ENCODE measurements at places on chromosomes 4 and X. TPM values are rescaled to one million over a fixed set of nuclear protein-coding genes. Genes with fewer than 3 reads are reported as not detected.

Gene TMEM271
- total RNA-seq, result not detected

Gene THAP9
- 4.2 TPM for total RNA-seq

Gene PRR32
- not detected for total RNA-seq

Gene AP1AR
- total RNA-seq, result 14.1 TPM

Gene ARHGAP4
- total RNA-seq, result 1.4 TPM

Gene POF1B
- total RNA-seq, result not detected

Gene SOX3
- total RNA-seq, result not detected

Gene KIT
- 1.2 TPM for total RNA-seq

Gene TBL1X
- total RNA-seq, result 19.1 TPM

Gene BEX5
- not detected for total RNA-seq

Gene TAF7L
- 0.20 TPM for total RNA-seq
